ENCODE measurements at places on chromosomes 7 and 10. TPM values are rescaled to one million over a fixed set of nuclear protein-coding genes. Genes with fewer than 3 reads are reported as not detected.

DNA sequence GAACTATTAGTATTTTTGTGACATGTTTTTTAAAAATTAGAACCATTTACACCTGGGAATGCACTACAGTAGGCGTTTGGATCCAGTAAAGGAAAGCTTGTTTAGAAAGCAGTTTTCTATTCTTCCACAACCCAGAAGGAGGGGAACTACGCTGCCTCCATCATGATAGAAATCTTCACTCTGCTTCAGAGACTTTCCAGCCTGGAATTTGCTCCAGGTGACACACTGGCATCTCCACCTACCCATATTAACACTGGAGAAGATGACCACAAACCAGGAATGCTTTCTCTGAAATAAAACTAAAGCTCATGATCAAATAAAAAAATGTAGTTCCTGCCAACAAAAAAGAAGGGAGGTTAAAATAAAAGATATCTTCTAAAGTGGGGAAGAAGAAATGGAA, 66.3 kb downstream of the ARHGAP22 start:
- DNase-seq = no peak

Gene TMEM130
- total RNA-seq = not detected

- no peak for DNase-seq
Observed at GRCh38 chr10:78588194-78588811, 480.5 kb upstream of the ZMIZ1 start.

Gene BLVRA
- 34.9 TPM for total RNA-seq

Gene CALHM1
- not detected for total RNA-seq

GRCh38 chr10:107487284-107487683, 322.8 kb upstream of the SORCS1 start:
- DNase-seq = no peak

DNA sequence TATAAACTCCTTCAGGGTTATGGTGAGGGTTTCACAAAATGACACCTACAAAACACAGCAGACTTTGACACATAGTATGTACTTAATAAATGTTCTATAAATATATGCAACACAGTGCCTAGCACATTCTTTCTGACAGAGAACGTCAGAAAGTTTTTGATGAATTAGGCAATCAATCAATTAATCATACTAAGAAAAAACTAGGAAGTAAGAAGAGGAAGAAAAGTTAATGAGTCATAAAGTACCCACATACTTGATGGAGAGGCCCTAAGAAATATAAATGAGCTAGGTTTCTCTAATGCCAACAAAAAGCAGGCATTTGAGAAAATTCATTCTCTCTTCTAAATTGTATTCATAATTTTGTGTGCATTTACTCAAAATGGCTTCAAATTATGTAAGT, 192.7 kb upstream of the VWC2 start:
- DNase-seq = no peak

- DNase-seq = no peak
Observed at GRCh38 chr10:92005978-92006377, 82.4 kb downstream of the BTAF1 start.

DNA sequence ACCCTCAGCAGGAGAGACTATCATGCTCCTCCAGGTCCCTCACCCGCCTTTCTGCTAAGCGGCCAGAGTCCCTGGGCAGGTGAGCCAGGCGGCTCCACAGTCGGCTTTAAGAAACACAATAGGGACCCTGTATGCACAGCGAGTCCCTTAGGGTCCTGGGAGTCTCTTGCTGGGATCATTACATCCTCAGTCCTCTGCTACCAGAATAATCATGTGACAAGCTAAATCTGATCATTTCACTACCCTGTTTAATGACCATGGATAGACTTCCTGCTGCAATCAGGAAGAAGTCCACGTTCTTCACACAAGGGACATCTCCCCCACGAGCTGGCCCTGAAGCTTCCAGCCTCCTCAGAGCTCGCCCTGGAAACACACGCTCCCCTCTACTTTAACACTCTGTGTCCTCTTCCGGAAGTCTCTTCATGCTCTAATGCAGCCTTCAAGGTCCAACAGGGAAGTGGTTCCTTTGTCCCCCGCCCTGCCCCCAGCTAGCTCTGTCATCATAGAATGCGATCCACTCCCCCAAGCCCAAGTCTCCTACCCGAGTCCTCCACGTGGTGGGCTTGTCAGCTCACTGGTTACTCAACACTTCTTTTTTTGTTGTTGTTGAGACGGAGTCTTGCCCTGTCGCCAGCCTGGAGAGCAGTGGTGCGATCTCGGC, 101.5 kb downstream of the RNF216 start:
- no peak for DNase-seq

- peak; percentile 34 for DNase-seq
Observed at GRCh38 chr7:134444198-134444960, 14.5 kb downstream of the AKR1B1 start.

DNA sequence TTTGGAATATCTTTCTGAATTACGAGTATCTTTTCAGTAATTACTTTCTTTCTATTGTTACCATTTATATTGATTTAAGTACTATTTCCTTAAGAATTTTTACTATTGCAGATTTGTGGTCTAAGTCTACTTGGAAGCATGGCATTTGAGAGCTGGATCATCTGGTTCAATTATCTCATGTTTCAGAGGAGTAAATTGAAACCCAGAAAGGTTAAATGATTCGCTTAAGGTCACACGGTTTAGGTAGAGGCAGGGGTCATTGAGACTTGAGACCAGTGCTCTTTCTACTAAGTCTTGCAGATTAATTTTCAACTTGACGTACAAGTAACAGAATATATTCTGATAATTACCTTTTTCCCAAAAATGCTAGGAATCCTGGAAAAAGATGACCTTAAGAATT, 109.2 kb upstream of the GLCCI1 start:
- DNase-seq = no peak

GRCh38 chr7:34584526-34584925, 73.5 kb upstream of the NPSR1 start:
- DNase-seq = no peak

DNA sequence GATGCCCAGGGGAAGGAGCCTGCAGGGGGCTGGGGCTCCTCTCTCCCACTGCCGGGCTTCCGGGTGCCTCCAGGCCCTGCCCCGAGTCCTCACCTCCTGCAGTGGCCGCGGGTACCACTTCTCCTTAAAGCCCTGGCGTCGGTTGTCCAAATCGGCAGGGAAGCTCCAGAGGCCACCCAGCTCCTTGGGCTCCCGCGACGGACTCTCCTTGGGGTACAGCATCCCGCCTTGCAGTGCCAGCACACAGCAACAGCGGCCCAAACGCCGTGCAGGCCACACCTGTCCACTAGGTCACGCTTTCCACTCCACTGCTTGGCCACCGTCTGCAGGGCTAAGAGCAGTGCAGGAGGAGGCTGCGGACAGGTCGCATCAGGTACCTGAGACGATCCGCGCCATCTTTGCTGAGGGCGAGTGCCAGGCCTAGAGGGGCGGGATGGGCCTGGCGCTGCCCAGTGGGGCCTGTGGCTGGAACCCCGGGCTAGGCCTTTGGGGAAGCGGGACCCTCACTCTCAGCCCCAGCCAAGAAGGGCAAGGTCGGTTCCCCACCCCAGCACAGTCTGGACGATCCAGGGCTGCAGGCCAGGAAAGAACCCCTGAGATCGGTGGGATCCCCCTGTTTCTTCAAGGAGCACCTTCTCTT, 47.7 kb upstream of the ZNF479 start:
- DNase-seq = no peak

DNA sequence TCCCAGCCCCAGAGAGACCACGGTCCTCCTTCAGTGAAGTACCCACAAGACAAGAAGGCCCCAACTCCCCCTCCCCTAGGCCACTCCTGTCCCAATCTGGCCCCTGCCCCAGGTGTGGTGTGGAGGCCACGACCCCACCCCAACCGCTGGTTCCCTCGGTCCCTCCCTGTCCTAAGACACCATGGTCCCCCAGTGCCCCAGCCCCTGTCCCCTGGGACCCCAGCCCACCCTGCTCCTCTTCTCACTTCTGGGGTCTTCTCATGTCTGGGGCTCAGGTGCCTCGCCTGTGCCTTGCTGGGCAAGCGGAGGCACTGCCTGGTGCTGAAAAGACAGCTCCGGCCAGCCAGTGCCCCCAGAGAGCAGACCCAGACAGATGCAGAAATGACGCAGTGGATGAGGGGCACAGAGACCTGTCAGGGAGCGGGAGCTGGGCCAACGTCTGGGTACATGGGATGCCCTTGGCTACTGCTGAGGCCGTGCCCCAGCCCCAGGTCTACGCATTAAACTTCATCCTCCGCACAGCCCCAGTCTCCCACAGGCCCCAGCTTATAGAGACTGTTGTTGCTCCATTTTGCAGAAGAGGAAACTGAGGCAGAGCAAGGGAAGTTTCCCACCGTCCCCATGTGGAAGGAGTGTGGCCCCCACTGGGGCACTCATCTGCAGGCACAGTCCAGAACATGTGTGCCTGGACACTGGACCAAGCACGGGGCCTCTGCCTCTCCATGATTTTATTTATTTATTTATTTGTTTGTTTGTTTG, 14.8 kb downstream of the GRIFIN start:
- DNase-seq = no peak
